ENCODE measurements at places on chromosomes 4 and X.

GRCh38 chrX:40148385-40149285 lies 50.9 kb upstream of the BCOR start:
- DNase-seq, result no peak

DNA sequence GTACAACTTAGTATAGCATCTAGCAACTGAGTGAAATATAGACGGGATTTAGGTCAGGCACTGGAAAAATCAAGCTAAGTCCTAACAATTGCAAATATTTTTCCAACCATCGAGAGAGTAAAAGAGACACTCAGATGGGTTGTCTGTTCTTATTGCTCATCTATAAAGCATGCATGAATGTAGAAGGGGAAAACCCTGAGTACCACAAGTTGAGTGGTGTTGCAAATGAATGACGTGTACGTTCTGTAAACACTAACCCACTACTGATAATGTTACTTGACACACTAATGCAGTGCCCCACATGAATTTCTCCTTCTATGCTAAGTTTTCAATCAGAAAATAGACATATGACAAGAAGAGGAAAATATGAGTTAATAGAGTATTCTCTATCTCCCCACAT lies 211.2 kb downstream of the COX18 start:
- no peak for DNase-seq

DNA sequence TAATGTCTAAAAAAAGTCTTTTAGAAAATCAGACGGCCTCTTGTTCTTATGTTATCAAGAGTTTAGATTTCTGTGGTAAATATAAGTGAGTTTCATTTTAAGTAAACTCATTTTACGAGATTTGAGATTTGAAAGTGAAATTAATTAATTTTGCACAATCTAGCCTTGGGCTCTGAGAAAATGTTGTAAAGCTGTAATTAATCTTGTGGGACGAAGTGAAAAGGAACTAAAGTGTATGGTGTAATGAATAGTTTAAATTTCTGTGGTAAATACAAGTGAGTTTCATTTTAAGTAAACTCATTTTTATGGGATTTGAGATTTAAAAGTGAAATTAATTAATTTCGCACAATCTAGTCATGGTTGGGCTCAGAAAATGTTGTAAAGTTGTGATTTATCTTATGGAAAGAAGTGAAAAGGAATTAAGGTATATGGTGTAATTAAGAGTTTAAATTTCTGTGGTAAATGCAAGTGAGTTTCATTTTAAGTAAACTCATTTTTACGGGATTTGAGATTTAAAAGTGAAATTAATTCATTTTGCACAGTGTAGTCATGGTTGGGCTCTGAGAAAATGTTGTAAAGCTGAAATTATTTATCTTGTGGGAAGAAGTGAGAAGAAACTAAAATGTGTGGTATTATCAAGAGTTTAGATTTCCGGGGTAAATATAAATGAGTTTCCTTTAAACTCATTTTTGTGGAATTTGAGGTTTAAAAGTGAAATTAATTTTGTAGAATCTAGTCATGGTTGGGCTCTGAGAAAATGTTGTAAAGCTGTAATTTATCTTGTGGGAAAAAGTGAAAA lies 1.6 kb downstream of the SCML1 start:
- no peak for DNase-seq

DNA sequence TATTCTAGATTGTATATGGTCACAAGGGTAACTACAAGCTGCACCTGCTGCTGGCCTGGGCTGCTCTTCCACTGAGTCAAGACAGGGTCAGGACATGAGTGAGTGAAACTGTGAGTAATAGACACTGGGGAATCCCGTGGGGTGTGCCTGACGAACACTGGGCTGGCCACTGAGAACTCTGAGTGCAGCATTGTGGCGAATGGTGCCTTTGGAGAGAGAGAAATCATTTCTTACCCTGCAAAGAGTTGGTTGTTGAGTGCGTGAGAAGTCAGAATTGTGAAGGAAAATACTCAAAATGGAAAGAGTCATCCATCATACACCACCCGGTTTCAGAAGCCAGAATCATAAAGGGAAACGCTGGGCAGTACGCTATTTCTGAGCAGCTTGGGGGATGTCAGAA lies 43.1 kb upstream of the LSM6 start:
- no peak for DNase-seq

DNA sequence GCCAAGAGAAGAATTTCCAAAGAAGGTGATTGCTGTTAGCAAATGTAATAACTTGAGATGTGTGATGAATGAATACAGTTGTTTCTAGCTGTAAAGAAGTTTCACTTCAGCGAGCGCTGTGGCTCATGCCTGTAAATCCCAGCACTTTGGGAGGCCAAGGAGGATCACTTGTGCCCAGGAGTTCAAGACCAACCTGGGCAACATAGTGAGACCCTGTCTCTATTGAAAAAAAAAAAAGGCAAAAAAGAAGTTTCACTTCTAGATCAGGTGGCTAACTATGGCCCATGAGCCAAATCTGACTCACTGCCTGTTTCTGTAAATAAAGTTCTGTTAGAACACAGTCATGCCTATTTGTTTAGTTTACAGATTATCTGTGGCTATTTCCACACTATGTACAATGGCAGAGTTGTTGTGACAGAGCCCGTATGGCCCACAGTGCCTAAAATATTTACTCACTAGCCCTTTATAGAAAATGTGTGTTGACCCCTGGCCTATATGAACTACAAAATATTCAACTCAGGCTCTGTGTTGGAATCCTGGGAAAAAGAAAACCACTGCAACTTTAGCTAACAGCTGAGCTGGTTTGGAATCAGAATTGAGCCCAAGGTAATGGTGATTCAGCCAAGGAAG lies 54.1 kb upstream of the PRPS1 start:
- DNase-seq, result no peak

GRCh38 chrX:24877854-24878650 lies 137.7 kb downstream of the ARX start:
- DNase-seq, result no peak

DNA sequence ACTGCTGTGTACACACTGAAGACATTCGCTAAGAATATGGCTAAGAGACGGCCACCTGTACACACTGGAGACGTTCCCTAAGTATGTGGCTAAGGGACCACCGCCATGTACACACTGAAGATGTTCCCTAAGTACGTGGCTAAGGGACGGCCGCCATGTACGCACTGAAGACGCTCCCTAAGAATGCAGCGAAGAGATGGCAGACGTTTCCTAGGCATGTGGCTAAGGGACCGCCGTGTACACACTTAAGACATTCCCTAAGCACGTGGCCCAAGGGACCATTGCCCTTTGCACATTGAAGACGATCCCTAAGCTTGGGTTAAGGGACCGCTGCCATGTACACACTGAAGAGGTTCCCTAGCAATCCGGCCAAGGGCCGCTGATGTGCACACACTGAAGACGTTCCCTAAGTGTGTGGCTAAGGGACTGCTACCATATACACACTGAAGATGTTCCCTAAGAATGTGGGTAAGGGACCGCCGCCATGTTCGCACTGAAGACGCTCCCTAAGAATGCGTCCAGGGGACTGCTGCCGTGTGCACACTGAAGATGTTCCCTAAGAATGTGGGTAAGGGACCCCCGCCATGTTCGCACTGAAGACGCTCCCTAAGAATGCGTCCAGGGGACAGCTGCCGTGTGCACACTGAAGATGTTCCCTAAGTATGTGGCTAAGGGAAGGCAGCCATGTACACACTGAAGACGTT lies 36.7 kb downstream of the DHRSX start:
- no peak for DNase-seq

DNA sequence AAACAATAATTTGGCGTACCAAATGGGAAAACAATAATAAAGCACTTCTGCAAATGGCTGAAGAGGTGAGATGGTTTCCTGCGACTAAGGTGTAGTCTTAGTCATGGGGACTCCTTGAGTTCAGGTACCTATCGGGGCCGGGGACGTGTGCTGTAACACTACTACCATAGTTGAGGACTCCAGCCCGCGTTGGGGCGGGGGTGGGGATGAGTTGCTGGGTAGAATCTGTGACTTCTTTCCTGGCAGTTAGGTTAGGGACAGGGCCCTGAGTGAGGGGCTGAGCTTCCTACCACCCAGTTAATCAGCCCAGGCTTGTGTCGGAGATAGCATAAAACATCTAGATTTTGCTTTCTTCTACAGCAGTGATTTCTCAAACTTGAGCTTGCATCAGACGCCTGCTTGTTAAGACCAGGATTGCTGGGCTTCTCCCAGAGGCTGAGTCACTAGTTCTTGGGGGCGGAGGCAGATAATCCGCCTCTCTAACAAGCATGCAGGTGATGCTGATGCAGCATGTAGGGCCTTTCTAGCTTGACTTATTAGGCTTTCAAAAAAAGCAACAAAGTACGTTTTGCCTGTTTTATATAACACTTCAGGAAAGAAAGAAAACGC lies 30.2 kb downstream of the RBBP7 start:
- peak; percentile 62 for DNase-seq

GRCh38 chrX:16304751-16305150 lies 137.5 kb downstream of the MAGEB17 start:
- DNase-seq, result no peak

DNA sequence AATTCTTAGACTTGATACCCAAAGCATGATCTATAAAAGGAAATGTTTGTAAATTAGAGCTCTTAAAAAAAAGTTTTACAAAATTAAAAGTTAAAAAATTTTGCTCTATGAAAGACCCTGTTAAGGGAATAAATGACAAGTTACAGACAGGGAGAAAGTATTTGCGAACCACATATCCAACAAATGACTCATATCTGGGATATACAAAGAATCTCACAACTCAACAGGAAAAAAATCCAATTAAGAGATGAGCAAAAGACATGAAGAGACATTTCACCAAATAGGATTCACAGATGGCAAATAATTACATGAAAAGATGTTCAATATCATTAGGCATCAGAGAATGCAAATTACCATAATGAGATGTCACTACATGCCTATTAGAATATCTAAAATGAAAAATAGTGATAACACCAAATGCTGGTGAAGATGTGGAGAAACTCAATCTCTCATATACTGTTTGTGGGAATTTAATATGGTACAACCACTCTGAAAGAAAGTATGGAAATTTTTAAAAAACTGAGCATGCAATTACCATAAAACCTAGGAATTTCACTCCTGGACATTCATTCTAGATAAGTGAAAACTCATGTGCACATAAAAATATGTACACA lies 100.8 kb upstream of the EOLA2 start:
- no peak for DNase-seq

- DNase-seq, result no peak
Observed at GRCh38 chr4:4613126-4613465, 71.2 kb upstream of the STX18 start.

DNA sequence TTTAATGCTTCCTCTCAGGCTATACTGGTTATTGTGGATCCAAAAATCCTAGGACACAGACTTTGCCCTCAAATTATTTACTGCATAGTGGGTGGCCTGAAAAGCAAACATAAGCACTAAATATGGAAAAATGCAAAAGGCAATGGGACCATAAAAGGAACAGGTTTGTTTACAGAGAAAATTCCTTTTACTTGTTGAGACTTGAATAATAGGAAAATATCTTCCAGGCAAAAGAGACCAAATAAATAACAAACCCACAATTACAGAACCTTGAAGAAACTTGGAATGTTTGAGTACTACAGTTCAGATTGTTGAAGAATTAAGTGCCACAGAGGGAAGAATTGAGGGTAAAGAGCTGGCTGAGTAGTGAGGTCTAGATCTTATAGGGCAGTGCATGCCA lies 711.0 kb downstream of the C4orf33 start:
- DNase-seq, result no peak

DNA sequence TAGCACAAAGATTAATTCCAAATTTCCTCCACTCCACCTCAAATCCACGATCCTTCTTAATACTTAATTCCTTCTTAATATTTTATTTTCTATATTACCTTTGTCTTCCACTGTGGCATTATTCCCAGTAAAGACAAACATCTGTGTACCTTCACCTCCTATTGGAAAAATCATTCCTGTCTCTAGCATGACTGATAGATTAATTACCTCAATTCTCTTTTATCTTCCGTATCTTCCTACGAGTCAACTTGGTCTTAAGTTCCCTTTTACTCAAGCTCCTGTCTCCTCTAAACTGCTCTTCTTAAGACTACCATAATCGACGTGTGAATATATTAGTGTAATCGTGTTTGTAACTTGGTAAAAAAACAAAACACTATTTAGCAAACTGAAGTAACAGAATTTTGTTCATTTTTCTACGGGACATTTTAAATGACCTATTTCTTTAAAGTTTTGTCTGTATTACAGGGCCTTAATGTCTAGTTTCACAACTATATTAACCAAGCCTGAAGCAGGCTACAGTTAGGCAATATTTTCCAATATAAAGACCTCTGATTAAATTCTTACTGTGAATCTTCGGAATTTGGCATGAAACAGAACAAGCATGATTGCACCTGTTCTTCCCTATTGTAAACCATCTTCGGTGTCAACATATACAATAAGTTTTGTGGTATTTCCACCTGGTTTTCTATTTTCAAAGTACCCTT lies 1.1 kb upstream of the USP38 start:
- no peak for DNase-seq

- DNase-seq, result peak; percentile 83
Observed at GRCh38 chr4:168585168-168586091, 88.6 kb downstream of the PALLD start.

DNA sequence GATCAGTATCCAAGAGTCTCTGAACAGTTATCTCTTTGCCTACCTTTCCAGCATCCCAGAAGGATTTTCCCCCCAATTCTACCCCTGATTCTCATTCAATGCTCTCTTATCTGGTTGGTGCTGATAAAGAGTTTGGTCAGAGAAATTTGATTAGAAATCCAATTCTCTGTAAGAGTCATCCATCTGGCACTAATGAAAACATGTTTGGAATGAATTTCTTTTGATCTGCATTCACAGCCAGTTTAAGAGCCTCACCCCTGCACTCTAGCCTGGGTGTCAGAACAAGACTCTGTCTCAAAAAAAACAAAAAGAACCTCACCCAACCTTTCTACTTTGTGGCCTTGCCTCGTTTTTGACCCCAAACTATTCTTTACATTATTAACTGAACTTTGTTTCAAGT lies 122.1 kb downstream of the MANBA start:
- DNase-seq, result no peak

- no peak for DNase-seq
Observed at GRCh38 chrX:65871671-65872311, 168.1 kb downstream of the VSIG4 start.

DNA sequence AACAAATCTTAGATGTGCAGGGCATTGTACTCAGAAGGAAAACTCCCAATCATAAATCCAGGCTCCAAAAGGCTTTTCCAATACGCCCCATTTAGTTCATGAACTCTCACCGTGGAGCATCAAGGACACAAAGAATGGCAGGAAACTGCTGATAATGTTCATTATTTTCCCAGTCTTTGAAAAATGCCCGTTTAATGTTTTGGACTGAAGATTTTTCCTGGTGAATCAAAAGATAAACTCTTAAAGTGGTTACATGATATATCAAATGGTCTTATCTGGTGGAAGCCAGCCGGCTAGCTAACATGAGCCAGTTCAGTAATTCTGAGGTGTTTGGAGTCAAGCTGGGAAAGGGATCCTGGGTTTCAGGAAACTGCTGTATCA lies 62.1 kb upstream of the AP1S2 start:
- DNase-seq, result no peak

DNA sequence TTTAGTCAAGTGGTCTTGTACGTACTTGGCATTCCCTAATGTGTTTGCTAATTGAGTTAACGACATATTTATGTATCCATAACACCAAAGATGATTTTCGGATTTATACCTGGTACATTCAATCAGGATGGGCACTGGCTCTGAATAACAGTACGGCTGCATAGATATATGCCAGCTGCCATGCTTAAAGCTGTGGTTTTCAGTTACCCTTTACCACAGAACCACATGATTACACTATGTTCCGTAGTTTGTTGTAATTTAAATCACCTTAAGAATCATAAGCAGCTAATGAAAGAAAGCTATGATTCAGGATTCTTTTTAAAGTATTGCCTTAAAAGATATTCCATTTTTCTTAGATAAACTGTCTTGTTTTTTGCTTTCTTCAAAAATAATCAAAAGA lies 53.6 kb downstream of the FIP1L1 start:
- DNase-seq, result no peak

GRCh38 chrX:111040377-111041017 lies 55.5 kb upstream of the PAK3 start:
- DNase-seq, result no peak

Data from gastrocnemius medialis (tissue), 4 donors.